NCI-H187 (cell line): ENCODE measurements at places on chromosomes 13 and 19.

DNA sequence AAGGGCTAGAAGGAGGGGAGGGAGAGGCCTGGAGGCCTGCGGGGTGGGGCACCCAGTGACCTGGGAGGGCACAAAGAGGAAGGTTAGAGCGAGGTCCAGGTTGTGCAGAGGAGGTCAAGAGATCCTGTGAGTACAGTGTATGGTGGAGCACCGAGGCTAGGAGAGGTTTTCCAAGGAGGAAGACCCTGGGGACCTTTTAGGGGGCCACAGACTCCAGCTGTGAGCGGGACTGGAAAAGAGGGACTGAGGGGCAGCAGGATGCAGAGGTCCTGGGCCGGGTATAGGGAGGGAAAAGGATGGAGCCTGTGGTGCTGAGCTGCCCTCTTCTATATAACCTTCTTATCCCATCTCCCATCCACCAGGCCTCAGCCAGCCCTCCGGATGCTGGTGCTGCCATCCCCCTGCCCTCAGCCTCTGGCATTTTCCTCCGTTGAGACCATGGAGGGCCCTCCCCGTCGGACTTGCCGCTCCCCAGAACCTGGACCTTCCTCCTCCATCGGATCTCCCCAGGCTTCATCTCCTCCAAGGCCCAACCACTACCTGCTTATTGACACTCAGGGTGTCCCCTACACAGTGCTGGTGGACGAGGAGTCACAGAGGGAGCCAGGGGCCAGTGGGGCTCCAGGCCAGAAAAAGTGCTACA is 863 bp downstream of the ZNF581 start:
- no peak for DNase-seq

DNA sequence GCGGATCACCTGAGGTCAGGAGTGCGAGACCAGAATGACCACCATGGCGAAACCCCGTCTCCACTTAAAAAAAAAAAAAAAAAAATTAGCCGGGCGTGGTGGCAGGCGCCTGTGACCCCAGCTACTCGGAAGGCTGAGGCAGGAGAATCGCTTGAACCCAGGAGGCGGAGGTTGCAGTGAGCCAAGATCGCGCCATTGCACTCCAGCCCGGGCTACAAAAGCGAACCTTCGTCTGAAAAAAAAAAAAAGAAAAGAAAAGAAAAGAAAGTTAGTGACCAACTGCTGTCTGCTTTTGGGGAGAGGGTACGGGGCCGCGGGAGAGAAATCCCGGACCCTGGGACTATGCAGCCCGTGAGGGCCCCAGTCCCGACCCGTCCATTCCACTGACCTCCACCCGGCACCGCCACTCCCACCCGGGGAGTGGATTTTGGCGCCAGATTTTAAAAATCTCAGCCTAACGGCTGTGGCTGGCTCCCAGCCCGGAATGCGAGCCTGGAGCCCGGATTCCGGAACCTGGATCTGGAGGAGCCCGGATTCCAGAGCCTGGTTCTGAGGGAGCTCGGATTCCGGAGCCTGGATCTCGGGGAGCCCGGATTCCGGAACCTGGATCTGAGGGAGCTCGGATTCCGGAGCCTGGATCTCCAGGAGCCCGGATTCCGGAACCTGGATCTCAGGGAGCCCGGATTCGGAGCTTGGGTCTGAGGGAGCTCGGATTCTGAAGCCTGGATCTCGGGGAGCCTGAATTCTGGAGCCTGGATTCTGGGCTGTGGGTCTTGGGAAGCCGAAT is 6.1 kb upstream of the LMNB2 start:
- peak; percentile 88 for DNase-seq

DNA sequence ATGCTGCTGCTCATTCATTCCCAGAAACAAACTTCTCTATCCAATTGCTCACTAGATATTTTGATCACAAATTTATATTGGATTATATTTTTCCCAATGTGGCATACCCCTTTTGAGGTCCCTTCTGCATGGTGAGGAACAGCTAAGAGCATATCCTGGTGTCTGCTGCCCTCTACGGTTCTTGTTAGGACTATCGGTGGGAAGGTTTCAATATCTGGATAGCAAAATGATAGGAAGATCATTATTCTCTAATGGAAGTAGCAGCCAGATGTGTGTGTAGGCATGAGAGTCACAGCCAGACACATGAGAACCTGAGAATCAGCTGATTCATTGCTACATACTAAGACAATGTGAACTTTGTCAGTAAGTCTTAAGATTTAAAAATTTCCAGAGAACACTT is 1422.4 kb upstream of the MIR17HG start:
- DNase-seq: no peak

DNA sequence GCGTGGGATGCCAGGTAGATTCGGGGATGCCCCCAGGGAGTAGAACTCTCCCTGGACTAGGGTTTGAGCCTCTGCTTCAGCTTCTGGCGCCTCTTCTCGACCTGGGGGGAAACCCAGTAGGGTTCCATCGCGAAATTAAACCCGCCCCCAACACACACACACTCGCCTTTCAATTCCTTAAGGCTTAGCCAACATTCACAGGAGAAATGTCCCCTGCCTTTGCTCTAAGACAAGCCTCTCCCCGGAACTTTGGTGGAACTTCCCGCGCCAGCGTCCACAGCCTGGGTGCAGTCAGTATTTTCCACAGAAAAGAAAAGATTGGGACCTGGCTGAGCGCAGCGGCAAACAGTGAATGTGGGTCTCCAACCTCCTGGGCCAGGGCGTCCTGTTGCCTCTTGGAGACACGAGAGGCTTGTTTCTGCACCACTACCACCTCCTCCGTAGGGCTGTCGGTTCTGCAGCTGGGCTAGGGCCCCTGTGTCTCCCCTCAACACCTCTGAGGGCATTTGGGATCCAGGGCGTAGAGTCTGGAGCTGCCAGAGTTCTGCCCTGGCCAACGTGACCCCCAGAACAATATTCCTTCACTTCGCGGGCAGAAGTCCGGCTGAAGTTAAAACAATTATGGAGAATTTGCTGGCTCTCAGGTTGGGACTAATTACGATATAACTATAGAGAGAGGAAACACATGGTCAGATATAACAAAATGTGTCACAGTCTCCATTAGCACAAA is 3.2 kb downstream of the PDX1 start:
- no peak for DNase-seq

GRCh38 chr19:29928831-29929230 is 13.2 kb upstream of the URI1 start:
- no peak for DNase-seq

DNA sequence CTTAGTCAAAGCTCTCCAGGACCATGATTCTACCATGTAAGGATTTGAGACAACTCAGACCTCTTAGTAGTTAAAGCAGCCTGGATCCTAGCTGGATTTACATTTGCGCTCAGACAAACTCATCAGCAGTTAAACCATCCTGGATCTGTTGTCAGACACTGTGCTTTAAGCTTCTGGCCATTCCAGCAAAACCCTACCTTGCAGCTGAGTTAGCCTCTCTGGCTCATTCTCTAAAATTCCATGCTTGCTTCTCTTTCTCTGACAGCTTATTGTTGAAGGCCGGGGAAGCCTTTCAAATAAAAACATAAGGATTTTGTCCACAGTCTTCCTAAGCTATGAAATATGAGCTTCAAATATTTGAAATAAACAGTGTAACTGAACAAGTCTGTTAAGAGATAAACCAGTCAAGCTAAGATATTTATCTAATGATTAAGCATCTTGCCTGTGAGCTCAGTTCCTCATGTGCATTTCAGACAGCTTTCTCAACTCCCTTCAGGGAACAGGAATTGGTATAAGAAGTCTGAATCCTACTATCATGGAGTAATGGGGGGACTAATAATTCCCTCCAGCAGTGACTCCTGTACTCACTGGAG is 89.3 kb downstream of the SLAIN1 start:
- DNase-seq: no peak
